ENCODE measurements at places on chromosomes 2 and 18.

GRCh38 chr2:231692847-231693246 is 15.5 kb upstream of the PTMA start:
- DNase-seq = no peak

DNA sequence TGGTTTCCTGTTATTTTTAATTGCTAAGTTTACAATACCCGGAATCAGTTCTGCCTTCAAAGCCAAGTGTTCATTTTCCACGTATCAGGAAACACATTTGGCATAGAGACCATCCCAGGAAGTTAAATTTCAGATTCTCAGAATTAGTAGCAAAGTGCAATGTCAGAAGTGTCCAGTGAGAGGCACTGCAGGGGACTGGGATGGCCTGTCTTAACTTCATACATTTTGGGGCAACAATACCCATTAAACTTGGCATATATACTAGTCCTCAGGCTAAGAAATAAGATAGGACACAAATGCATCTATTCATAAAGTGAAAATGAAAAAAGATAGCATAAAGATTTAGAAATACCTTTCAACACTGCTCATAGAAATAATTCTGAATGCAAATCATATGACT is 1.5 kb upstream of the IL1RL2 start:
- peak; percentile 21 for DNase-seq

GRCh38 chr2:226694586-226695284 is 104.9 kb downstream of the IRS1 start:
- no peak for DNase-seq

DNA sequence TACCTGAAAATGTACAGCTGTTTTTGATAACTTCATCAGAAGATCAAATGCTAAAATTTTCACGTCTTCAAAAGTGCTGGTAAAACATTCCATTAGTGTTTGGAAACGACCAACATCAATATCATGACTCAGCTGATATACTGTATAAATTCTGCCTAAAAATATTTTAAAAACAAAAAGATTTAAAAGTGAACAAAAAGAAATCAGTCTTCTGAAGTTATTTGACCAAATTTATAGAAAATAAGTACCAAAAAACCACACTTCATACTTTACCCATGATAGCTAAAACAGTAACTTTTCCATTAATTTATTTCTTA is 35.6 kb downstream of the THADA start:
- no peak for DNase-seq

- DNase-seq = no peak
Measured at GRCh38 chr18:23135550-23136325, 453 bp downstream of the CABLES1 start.

- no peak for DNase-seq
Measured at GRCh38 chr18:46152436-46152807, 48.2 kb downstream of the HAUS1 start.

GRCh38 chr2:239555571-239555905 is 154.7 kb upstream of the HDAC4 start:
- DNase-seq = no peak

DNA sequence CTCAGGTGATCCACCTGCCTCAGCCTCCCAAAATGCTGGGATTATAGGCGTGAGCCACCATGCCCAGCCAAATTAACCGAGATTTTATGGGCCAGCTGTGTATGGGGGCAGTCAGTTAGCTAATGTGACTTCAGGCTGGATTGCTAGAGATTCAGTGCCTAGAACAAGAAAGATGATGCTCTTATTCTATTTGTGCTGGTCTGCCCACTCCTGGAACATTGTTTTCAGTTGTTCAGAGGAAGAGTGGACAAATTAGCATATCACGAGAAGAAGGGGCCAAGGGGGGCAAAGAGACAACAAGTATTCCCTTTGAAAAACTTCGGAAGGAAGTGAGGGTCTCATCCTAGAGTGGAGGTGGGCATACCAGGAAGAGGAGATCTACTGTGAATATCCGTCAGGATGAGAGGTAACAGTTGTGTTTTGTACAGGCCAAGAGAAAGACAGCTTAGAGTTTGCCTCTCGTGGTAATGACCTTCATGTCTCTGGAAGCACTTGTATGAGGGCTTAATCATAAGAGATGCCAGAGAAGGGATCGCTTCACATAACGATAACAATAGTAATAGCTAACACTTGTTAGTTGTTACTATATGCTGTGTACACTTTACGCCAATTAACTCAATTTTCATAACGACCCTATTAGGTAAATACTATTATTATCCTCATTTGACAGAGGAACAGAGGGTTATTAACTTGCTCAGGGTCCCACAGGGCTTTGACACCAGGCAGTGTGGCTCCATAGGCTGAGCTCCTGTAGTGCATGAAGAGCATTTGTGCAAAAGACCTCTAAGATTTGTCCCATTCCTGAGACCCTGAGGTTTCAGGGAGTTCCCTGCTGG is 138.3 kb downstream of the DDX1 start:
- DNase-seq = no peak
